GM12878 (cell line): ENCODE measurements at places on chromosomes 12 and 14. TPM values are rescaled to one million over a fixed set of nuclear protein-coding genes. Genes with fewer than 3 reads are reported as not detected.

The VWF gene
- 0.23 and 0.53 TPM in 2 replicates for total RNA-seq

The ZNF140 gene
- total RNA-seq, result 11.1 and 11.5 TPM in 2 replicates

The SRRM4 gene
- not detected in 2 replicates for total RNA-seq

The MYL2 gene
- total RNA-seq, result 0.77 and 0.82 TPM in 2 replicates

GRCh38 chr12:6056406-6057240, 67.8 kb downstream of the VWF start:
- no peak for DNase-seq

DNA sequence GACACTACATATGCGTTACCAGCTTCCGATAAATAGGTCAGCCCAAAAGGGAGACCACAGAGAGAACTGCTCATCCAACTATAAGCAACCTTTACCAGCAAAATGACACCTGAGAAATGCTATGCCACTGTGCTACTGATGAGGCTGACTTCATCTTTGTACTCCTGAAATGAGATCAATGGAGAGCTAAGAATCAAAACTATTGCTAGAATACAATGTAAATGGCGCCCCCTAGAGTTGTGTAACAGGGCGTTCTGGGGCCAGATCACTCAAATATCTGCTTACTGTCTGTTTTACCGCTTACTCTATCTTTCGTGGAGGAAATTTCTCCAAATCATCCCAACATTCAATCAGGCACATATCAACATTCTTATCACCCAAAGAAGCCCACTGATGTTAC, 4.6 kb downstream of the ZNF384 start:
- no peak for DNase-seq

DNA sequence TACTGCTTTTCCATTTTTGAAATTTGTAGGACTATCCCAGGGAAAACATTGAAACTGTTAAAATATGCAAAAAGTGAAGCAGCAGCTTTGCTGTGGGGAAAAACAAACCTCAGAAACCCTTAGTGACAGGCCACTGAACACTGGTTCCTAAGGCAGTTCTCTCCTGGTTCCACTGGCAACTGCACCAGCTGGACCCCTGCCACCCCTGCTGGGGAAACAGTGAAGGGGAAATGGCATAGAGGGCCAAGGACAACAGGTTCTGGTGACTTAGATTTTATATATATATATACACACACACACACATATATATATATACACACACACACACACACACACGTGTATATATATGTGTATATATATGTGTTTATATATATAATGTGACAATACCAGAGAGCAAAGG, 16.2 kb upstream of the KRT7 start:
- DNase-seq, result no peak

GRCh38 chr14:28057359-28058296, 709.0 kb upstream of the FOXG1 start:
- no peak for DNase-seq

GRCh38 chr14:55731881-55732498, 152.0 kb downstream of the KTN1 start:
- DNase-seq, result no peak

- no peak for DNase-seq
These were observed 42.5 kb upstream of the MYBPC1 start for GRCh38 chr12:101552277-101552676.

DNA sequence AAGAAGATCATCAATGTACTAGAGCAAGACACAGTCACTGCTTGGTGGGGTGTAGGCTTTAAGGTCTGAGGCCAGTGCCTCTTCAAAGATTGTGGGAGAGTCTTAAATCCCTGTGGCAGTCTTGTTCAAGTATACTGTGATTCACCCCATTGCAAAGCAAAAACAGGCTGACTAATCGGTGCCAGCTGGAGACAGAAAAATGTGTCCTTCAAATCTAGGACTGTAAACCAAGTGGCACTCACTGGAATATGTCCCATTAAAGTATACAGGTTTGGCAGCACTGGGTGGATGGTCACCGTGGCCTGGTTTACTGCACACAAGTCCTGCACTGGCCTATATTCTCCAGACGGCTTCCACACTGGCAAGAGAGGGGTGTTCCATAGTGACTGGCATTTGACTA, 1315.3 kb downstream of the TMEM121 start:
- no peak for DNase-seq
